ENCODE measurements at places on chromosomes 16 and 17. TPM values are rescaled to one million over a fixed set of nuclear protein-coding genes. Genes with fewer than 3 reads are reported as not detected.

Gene XYLT1
- 6.8 TPM for total RNA-seq

DNA sequence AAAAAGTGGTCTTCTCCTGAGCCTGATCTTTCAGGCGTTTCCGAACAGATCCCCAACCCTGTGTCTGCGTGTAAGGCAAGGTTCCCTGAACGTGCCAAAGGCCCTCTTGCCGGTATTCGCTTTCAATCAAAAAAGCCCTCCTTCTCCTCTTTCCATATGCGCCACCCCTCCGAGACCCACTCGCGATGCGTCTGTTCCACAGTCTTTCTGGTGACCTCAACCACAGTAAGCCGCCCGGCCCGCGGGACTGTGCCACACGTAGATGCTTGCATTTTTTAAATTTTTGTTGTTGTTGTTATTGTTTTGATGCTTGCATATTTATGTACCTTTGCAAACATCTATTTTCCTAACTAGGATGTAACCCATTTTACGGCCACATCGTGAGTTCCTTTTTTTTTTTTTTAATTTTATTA is 607 bp upstream of the PRPSAP1 start:
- no peak for DNase-seq

DNA sequence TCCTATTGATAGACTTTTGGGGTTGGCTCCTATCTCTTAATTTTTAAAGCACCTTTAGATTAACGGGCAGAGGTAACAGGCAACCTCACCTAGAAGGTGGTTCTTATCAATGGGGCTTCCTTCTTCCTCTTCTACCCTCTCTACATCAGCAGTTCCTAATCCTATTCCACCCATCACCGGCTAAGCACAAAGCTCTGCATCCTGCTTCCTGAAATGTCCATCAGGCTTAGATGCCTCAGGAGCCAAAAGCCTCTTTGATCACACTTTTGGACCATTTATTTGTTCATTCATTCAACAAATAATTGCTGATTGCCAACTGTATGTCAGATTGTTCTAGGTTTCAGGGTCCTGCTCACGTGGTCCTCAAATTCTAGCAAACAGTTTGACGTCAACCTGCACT is 586.0 kb downstream of the TOX3 start:
- DNase-seq: no peak

Gene NLRC3
- 20.5 TPM for total RNA-seq

Gene PRSS22
- total RNA-seq: not detected

DNA sequence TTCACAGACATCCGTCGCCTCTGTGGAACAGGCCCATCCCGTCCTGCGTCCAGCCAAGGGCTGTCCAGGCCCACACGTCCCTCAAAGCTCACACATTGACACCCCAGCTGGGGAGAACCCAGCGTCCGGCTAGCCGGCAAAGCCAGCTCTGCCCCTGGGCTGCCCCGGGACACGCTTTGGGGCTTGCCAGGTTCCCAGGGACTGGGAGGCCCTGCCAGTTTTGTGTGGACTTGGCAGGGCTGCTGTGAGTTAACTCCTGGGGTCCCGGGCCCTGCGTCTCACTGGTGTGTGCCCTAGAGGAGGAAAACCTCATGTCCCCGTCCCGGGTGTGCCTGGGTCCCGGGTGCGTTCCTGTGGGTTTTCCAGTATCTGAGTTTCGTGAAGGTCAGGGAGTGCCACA is 6.3 kb downstream of the SOX8 start:
- DNase-seq: no peak

Gene TM4SF5
- not detected for total RNA-seq

GRCh38 chr16:77617996-77618395 is 104.3 kb upstream of the NUDT7 start:
- no peak for DNase-seq

GRCh38 chr17:29169806-29170591 is 10.2 kb downstream of the MYO18A start:
- no peak for DNase-seq

DNA sequence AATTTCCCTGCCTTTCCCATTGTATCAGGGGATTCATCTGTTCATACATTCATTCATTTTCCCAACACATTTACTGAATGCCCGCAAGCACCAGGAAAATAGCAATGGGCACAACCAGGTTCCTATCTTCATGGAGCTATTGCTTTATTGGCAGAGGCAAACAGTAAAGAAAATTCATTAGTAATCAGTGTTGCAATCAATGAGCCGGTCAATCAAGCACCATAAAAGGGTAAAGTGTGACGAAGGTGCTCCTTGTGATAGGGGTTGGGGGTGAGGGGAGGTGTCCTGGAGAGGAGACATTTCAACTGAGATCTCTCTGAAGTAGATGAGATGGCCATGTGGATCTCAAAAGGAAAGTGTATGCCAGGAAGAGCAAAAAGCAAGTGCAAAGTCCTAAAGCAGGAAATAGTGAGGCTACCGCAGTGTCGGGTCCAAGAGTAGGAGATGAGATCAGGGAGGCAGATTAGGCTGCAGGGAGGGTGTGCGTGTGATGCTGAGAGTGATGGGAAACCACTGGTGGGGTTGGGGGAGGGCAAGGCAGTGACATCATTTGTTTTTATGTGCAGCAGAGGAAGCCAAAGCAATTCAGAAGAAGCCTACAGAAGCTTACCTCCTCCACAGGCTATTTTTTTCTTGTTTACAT is 28.4 kb downstream of the CDH13 start:
- peak; percentile 71 for DNase-seq

Data from CD8-positive, alpha-beta memory T cell (primary cell).